ENCODE measurements at places on chromosomes 16 and 17.

GRCh38 chr17:78506454-78507309, 70.5 kb downstream of the DNAH17 start:
- no peak for DNase-seq

DNA sequence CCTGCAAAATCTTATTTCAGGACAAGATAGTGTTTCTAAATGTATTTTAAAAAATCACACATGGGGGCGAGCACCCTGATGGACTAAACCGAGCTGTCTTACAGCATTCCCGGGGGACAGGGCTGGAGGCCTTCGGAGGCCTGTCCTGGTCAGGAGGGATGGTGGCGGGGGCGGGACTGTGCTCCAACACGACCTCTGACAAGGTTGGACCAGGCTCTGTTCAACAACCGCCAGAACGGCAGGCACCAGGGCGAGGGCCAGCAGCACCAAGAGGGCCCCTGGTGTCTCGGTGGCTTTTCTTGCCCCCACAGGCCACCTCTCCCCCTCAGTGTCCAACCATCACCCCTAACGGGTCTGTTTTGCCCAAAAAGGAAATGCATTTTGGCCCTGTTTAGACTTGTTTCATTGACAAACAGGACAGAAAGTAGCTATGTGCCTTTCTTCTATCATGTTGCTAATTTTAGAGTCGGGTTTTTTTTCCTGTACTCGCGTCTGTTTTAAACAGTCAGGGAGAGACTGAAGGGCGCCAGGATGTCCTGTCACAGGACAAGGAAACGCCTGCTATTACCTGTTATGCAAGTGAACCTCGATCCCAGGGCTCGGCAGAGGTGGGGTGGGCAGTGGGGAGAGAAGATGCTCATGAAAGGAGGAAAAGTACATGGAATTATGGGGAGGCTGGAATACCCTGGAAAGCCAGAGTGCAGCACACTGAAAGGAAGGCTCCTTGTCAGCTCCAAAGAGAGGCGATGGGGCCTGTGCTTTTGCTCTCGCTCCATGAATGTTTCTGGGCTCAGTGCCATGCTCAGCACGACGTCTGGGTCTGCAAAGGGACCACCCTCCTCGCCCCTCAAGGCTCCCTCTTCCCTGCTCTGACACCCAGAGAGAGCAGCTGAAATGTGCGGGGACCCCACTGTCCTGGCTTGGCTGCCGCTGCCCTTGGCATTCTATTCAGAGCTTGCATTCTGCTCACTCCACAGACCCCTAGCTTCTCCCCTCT, 11.9 kb downstream of the TMEM204 start:
- DNase-seq = no peak

DNA sequence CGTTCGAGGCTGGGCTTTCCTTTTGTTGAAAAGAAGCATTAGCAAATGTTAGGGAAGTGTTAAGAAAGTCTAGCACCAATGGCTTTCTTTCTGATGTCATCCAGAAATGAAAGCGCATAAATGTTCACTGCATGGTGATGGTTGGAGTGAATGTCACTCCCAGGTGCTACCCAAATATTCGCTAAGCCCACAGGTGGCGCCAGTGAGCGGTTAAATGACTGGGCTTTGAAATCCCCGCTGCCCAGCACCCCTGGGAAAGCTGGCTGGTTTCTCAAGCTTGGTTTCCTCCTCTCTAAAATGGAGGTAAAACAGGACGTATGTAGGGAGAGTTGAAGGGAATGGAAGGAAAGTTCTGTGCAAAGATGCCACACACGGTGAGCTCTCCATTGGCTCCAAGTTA, 104.4 kb downstream of the IRX5 start:
- DNase-seq = no peak

DNA sequence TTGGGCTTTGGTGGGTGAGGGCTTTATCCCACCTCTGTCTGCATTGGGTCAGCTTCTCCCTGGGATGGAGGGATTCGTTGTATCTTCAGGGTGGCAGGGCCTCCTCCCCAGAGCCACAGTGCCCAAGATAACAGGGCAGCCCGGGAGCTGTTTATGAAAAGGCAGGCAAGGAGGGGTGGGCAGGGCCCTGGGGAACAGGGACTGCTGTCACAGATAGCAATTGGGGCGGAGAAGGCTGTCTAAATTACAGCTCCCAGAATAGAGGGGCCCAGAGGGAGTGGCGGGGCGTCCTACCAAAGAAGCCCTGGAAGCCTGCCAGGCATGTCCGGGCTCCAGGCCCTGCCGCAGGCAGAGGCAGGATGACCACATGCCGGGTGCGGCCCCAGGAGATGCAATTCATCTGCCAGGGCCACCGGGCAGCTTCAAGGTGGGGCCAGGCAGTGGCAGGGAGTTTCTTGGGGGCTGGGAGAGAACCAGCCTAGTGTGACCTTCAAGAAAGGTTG, 18.8 kb upstream of the PHOSPHO1 start:
- no peak for DNase-seq

- DNase-seq = no peak
Measured at GRCh38 chr16:533391-534123, 6.0 kb downstream of the CAPN15 start.

DNA sequence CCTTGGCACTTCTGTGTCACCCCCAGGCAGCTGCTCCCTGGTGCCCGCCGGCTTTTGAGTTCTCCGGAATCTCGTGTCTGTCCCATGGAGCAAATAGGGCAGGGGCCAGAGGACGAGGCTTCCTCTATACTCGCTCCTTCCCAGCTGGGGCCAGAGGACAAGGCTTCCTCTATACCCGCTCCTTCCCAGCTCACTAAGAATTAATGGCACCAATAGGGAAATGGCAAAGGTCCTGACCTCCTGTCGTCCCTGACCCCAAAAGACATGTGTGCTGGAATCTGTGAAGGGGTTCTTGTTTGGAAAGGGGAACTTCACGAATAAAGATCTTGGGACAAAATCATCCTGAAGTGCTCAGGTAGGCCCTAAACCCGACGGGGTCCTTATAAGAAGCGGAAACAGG, 7.6 kb downstream of the SGSH start:
- no peak for DNase-seq

DNA sequence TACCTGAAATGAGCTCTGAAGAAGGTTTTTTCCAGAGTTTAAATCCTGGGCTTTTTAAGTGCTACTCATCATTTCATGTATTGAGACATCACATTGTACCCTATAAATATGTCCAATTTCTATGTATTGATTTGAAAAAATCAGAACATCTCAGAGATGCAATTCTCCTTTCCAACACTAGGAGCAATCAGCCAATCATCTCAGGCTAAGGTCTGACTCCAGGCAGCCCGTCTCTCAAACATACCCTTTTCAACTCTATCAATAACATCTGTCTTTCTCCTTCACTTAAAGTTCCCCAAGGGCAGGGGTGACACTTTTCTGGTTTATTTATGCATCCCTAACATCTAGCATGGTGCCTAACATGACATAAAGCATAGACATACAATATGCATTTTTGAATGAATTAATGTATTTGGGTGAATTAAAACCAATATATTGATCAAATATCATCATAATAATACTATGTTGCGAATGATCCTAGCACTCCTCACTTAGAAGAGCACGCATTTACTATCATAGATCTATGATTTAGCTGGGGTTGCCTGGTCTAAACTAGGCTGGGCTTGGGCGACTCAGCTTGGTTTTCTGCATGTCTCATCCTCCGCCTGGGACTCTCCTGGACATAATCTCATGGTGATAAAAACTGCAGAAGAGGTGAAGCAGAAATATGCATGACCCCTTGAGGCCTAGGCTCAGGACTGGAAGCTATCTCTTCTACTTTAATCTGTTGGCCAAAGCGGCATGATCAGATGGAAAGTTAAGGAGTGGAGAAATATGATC, 5.2 kb upstream of the CDH11 start:
- DNase-seq = no peak

- no peak for DNase-seq
Measured at GRCh38 chr17:33671491-33671890, 378.4 kb upstream of the ASIC2 start.

DNA sequence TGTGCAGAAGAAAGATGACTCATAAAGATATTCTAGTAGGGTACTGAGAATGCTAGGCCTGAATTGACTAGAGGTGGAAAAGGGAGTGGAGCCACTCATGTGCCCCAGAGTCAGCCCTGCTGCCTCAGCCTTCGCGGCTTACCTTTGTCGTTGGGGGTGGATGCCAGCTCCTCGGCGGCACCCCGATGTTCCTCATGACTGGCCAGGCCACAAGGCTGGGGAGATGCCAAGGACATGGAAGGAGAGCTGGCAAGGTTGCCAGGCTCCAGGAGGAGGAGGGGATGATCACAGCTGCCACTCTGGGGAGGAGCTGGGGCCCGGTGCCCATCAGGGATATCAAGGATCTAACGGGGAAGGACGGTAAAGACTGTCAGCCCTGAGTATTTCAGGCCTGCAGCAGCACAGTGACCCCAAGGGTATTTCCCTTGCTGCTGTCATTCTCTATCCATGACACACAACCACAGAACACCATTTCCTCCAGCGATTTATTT, 9.7 kb upstream of the SLC35B1 start:
- no peak for DNase-seq

DNA sequence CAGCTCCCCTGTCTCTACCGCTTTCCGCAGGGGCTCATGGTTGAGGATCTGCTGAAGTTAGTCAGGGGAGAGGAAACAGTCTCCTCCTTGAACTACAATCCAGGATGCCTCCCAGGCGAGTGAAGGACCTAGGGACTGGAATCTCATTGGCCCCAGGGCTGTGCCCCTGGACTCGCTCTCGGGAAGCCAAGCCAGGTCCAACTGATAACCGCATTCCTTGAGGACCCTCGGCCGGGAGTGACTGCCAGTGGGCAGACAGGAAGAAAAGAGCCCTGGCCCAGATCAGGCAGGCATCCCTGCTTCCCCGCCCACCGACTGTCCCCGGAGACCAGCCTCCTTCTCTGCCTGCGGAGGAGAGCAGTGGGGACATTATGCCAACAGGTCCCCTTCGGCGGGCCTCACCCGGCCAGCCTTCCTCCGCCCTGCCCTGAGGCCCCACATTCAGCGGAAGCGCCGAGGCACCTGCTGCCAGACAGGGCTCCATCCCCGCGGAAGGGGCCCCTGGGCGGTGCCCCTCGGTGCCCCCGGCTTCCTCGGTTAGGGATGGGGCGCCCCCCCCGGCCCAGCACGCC, 776 bp downstream of the LRRC75A start:
- DNase-seq = no peak

DNA sequence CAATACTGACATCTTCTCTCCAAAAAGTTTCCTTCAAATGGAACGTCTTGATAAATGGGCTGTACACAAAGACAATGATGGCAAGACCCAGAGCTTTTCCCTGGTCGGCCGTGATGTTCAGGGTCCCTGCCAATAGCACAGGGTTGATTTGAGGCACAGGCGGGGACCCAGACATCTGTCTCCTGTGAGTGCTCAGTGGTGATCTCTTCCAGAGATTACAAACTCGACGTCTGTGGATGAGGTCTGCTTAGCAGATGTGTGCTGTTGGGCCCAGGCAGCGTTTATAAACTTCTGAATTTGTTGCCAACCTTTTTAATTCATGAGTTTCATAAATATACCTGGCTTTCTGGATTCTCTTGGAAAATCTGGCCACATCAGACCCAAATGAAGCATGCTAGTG, 14.9 kb downstream of the CPPED1 start:
- no peak for DNase-seq

- DNase-seq = no peak
Measured at GRCh38 chr17:78747488-78747887, 34.6 kb downstream of the CYTH1 start.

GRCh38 chr17:48757524-48757961, 29.0 kb upstream of the HOXB13 start:
- DNase-seq = no peak

GRCh38 chr17:74807925-74808324, 31.8 kb upstream of the NAT9 start:
- no peak for DNase-seq

DNA sequence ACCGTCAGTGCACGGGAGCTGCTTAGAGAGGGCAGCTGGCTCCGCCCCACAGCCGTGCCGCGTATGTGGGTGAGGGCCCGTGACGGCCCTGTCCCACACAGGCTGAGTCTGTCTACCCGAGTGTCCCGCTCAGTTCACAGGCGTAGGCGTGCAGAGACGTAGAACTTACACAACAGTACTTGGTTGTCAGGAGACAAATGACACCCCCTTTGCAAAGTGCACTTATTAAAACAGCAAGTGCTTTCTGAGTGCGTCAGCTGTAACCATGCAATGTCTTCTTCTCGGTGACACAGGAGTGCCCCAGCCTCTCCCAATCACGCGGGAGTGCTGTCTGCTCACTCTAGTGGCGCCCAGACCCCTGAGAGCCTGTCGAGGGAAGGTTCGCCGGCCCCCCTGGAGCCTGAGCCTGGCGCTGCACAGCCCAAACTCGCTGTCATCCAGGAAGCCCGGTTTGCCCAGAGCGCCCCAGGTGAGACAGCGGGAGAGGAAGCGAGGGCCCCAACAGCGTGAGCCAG, 64.2 kb downstream of the FOXK2 start:
- DNase-seq = no peak

GRCh38 chr16:88720396-88720970, 14.2 kb downstream of the CTU2 start:
- DNase-seq = no peak

- peak; percentile 90 for DNase-seq
Measured at GRCh38 chr17:64635647-64636305, 26.3 kb downstream of the SMURF2 start.

GRCh38 chr16:3004781-3005284, 7.9 kb upstream of the CLDN9 start:
- DNase-seq = no peak

DNA sequence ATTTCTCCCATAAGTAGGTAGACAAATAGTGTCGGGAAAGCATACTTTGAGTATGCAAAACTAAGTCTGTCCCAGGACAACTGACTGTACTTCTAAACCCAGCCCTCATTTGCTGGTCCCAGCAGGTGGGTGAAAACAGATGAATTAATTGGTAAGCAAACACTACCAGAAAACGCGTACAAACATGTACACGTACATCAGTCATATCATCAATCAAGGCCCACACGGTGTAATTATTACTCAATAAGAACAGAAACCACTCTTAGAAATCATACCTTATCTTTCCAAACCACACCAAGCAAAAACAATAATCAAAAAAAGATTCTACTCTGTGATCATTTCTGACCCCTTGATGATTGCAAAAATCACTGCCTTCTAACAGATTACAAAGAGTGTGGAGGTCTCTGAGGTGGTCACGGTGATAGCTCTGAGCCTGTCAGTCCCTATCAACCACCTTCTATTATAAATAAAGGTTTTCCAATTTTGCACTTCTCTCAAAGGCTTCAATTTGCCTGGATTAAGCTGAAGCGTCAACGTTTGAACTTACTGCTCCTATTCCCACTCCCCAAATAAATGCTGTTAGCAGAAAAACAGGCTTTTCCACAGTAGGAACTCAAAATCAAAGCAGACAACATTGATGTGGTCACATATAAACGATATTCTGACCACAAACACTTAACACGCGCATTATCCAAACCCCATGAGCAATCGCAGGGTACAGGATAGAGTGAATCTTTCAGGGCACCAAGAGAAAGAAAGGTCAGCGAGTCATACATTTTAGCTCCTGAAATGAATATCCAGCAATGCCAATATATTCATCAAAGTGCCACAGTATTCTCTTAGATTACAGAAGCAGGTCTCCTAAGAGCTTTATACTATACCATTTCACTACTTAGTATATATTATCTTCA, 211.9 kb downstream of the STX8 start:
- peak; percentile 60 for DNase-seq

GRCh38 chr16:67372664-67373063, 20.6 kb downstream of the TPPP3 start:
- peak; percentile 24 for DNase-seq
